ENCODE measurements at places on chromosomes 16 and 17. TPM values are rescaled to one million over a fixed set of nuclear protein-coding genes. Genes with fewer than 3 reads are reported as not detected.

GRCh38 chr17:30555942-30556341, 78.7 kb downstream of the GOSR1 start:
- DNase-seq, result no peak

- DNase-seq, result peak; percentile 79
Measured at GRCh38 chr17:10036511-10037061, 131.5 kb upstream of the RCVRN start.

- DNase-seq, result no peak
Measured at GRCh38 chr16:31134625-31135534, 647 bp downstream of the PRSS8 start.

GRCh38 chr16:27748868-27749546, 199.1 kb downstream of the KATNIP start:
- no peak for DNase-seq

DNA sequence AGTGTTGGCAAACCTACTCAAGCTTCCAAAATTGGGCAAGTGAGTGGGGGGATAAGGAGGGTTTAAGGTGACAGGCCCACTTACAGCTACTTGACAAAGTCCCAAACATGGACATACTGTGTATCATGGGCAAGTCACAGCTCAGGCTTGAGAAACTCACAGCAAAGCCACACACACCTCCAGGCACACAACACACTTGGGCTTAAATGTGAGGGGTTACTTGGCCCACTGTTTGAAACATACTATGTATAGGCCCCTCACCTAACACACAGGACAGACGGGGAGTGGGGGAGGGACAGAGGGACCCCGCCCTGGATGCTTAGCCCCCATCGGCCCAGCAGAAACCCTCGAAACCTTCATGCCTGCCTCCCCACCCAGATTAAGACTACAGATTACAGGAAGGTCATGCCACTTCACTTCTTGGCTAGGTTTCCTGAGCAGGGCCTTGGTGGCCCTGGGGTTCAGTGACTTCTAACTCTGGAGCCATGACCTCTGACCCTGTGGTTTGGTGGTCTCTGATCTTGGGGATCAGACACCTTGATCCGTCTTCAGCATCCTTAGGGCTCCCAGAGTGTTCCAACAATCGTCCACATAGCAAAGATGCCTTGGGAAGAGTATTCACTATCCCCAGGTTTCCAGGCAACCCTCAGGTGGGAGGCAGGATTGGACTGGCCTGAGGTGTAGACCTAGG, 2.3 kb upstream of the SAMD14 start:
- no peak for DNase-seq

Gene PRKCB
- 15.0 TPM for total RNA-seq

DNA sequence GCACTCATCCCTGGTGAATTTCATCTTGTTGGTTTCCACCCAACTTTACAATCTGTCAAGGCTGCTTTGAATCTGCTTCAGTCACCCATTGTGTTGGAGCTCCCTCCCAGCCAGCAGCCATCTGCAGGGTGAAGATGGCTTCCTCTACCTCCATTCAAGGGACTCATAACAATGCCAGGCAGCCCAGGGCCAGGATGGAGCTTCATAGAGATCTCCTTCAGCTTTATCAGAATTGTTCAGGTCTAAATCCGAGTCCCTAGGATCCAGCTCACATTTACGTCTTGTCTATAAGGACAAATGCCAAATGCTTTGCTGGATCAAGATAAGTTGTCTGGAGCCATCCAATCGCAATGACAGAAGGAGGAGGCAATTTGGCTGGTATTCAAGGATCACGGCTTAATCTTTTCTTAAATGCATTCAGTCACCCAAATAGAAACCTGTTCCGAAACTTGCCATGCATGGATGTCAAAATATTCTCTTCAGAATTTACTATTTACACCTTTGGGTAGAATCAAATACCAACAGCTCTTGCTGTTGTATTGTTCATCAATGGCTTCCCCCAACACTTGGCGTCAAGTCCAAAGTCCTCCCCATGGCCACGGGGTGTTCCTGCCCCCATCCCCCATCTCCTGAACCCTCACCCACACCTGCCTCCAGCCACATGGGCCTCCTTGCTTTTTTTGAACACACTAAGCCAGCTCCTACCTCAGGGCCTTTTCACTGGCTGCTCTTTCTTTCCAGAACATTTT, 3.8 kb upstream of the FAM171A2 start:
- no peak for DNase-seq

DNA sequence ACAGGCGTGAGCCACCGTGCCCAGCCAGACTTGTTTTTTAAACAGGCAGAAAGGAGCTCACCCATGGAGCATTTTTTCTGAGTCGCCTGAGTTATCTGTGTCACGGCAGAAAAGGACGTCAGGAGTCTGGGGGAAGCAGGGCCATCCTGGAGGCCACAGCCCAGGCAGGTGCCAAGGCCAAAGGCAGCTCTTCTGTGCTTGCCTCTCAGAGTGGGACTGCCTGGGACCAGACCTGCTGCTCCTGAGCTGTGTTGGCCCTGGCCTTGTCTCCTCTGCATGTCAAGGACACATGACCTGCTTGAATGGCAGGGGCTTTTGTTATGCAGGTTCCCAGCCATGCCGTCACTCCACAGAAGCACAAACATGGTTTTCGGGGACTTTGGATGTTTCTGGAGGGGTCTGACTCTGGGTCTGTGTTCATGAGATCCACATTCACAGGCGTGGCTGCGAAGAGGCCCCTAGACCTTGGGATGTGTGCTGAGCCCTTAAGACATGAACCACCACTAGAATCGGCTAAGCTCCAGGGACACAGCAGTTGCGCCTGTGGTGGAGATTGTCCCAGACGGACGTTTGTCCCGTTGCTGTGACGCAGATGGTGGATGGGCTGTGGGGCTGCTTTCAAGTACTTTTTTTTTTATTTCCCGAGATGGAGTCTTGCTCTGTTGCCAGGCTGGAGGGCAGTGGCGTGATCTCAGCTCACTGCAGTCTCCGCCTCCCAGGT, 33.8 kb downstream of the FOXK2 start:
- DNase-seq, result no peak

Gene RTN4RL1
- 24.2 TPM for total RNA-seq

DNA sequence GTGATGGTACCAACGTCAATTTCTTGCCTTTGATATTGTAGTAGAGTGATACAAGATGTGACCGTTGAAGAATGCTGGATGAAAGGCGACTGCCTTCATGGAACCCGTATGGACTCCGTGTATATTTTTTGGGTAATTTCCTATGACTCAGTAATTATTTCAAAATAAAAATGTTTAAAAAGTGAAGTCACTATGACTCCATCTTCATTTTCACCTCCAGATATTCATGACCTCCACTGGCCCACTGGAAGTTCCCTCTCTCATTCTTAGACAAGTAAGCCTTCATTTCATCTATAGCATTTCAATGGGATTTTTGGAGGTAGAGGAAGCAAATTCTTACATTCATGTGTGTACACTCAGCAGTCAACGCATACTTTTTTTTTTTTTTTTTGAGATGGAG, 111.8 kb upstream of the NUDT7 start:
- no peak for DNase-seq

GRCh38 chr17:79088247-79088996, 13.8 kb downstream of the ENGASE start:
- no peak for DNase-seq

Gene GPRC5B
- total RNA-seq, result 6.0 TPM

GRCh38 chr17:54435966-54436365, 464.7 kb upstream of the TOM1L1 start:
- DNase-seq, result no peak

Gene TEKT5
- not detected for total RNA-seq

- DNase-seq, result no peak
Measured at GRCh38 chr17:75661531-75661930, 5.4 kb downstream of the RECQL5 start.

DNA sequence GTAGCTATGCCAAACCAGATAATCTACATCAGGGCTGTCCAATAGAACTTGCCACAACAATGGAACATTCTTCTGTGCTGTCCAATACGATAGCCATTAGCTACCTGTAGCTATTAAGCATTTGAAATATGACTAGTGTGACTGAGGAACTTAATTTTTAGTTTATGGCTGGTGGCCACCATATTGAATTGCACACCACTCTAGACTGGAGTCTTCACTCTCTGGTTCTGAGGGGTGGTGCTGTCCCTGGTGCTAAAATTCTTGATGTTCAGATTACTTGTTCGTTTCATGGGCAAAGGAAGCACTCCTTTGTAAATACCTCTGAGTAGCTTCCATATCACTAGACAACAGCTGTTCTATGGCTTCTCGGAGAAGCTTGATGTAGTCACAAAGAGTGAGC, 296.6 kb downstream of the NPIPA8 start:
- DNase-seq, result no peak

Gene GAS2L2
- total RNA-seq, result 0.24 TPM

DNA sequence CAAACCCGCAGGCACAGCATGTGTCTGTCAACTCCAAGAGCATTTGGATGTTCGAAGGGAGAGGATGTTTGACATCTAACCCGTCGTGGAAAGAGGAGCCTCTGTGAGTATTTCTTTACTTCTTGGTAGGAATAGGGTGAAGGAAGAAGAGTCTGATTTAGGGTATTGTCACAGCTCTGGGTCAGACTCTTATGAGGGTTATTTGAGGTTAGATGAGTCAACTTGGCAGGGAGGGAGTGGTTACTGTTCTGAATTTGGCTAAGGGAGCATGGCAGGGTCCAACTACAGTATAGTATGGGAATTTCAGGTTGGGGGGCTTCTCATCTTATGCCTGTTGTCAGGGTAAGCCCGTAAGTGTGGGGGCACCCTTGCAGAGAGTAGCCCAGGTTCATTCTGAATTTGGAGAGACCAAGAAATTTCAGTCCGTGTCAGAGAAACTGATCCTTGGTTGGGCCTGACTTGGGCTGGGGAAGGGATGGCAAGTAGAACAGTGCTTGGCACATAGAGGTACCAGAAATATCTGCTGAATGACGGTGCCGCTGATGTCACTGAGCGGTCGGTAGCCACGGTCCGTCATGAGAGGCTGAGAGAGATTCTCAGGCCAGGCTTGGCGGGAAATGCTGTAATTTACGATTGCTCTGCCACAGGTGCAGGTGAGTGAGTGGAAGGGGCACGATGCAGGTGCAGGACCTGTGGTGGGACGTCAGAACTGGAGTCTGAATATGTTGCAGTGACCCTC, 43.2 kb downstream of the MYH3 start:
- DNase-seq, result no peak

Data from suprapubic skin (tissue), 4 donors.